ENCODE measurements at places on chromosomes 4 and X. TPM values are rescaled to one million over a fixed set of nuclear protein-coding genes. Genes with fewer than 3 reads are reported as not detected.
A peak's percentile ranks its signal among the peaks of the same experiment; 100 is the strongest.

DNA sequence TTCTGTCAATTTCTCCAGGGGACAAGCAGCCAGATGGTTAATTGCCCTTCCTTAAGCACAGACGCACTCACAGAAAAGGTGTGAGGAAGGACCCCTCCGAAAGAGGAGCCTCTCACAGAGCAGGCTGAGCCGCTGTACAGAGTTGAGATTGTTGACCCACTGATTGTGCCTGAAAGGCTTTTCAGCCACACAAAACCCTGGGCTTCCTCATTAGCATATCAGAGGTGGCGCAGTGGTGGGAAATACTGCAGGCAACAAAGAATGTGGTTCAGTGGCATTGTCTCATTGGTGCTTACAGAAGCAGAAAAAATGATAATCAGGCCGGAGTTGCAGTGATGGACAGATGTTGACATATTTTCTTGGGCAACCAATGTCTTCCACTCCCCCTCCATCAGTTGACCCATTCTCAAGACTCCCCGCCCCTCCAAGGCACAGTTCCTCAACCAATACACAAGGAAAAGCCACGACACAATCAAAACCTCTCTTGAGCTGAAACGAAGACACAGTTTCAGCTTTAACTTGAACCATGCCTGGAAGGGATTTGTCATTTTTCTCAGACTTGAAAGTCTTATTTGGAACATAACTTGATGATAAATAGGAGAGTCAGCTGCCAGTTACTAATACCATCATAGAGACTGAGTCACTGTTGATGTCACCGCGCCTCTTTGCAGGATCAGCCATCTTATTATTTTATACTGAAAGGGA lies 53.1 kb downstream of the ATXN3L start:
- DNase-seq: peak; percentile 48

The HDAC8 gene
- 16.9 TPM for total RNA-seq

The UCHL1 gene
- total RNA-seq: 1.5 TPM

DNA sequence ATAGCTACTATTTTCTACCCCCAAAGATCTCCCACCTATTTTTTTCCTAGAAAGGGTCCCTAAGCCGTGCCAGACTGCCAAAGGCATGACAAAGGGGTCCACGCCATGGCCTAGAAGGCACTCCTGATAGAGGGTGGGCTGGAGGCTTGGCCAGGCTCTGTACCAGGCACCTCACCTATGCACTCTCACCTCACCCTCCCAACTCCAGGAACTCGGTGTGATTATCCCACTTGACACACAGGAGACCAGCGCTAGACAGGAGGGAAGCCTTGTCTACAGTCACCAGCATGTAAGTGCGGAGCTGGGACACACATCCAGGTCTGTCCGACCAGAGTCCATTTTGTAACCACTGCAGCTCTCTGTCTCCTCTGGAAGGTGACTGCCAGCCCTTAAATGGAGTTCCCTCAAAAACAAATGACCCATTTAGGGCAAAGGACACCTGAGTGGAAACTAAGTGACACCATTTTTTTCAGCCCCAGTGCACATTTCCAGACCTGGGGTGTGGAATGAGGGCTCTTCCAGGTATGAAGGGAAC lies 106.4 kb downstream of the RTL5 start:
- DNase-seq: no peak

The ANOS1 gene
- total RNA-seq: not detected

GRCh38 chr4:56424697-56425514 lies 10.5 kb downstream of the PPAT start:
- peak; percentile 39 for DNase-seq

The ZNF280C gene
- 5.9 TPM for total RNA-seq

DNA sequence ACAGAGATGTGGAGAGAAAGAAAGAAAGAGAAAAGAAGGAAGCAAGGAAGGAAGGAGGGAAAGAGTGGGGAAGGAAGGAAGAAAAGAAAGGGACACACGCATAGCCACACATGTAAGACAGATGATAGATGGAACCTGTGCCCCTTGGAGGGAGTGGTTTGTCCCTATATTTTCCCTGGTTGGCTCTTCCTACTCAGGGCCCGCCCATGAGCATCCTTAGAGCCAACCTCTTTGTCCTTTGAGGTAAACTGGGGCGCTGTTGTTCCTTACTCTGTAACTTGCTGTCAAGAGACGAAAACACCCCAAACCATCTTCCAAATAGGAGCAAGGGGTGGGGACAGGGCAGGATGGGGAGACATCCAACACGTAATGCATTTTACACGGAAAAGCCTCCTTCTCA lies 220.9 kb downstream of the MAML3 start:
- DNase-seq: no peak

DNA sequence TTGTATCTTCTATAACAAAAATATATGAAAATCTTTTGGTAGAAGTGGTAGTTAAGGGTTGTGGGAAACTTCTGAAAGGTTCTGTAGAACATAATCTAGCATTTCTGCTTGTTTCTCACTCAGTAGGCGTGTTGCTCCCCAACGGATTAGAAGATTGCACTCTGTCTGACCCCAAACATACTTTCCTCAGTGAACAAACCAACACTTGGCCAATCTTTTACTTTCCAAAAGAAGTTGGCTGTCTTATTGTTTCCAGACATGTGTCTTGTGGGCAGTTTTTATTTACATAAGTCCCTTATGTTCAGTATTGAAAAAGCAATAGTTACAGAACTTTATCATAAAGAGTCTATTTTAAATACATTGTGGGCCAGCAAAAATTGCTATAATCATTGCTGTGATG lies 312.8 kb upstream of the EPHA5 start:
- DNase-seq: no peak

DNA sequence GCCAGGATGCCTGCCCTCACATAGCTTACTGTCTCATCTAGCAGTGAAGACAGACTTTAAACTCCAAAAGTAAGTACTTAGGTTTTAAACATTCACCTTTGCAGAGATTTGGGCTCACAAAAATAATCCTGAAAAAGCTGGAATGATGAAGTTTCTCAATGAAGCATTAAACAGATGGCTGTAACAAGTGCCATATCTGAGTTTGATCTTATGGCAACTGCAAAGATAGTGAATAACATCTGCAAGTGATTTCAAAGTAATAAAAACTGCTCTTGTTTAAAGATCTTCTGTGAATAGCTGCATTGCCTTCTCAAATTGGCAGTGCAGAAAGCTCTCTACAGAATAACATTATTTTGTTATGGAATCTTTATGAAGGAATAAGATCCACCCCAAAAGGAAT lies 271.2 kb upstream of the SMIM31 start:
- no peak for DNase-seq

Data from activated CD4-positive, alpha-beta T cell treated with anti-CD3 and anti-CD28 coated beads for 36 hours (primary cell).